ENCODE measurements at places on chromosomes 5 and 9.

- no peak for DNase-seq
These were observed 17.0 kb downstream of the RALGDS start for GRCh38 chr9:133103987-133104505.

DNA sequence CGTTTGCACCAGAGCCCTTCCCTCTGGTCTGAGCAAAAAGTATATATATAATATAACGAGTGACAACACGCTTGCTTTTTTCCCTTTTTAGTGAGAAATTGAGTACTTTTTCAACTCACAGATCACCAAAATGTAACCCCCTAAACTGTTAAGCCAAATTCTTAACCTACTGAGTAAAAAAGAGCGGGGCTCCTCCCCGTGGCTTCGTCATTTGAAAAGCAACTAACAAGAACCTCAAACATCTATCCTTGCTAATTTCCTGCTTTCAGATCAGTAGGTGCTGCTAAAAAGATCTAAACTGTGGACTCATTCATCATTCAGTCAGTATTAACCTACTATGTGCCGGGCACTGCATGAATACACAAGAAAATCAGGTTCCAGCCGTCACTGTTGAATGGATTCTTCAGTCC lies 1.0 kb upstream of the PTBP3 start:
- peak; percentile 55 for DNase-seq

DNA sequence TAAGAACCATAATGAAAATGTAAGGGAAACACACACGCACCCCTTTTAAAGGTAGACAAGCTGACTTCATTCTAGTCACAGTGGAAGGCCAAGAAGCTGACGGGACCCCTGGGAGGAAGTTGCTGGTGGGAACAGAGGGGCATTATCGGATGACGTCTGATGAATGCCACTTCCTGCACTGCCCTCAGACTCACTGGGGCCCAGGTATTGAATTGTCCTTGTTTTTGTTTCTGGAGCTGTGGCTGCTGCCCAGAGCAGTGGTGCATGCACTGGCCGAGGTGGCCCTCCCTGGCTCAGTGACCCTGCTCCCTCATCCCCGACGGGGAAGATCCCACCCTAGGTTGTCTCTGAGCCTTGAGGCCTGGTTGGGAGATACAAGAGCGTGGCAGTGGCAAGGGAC lies 15.3 kb upstream of the RPL26L1 start:
- no peak for DNase-seq

DNA sequence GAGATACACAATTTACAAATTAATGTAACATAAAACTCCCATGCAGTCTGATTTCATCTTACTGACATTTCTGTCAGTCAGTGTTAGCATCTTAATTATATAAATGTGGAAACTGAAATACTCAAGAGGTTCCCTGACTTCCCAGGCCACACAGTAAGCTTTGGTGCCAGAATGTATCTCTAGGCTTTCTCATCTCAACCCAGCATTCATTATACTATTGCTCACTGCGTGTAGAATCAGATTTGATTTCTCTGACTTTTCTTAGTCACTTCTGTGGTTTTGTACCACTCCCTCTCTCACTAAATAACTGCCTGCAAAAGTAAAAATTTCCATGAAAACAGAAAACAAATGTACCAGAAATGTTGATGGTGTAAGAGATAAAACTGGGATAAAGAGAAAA lies 31.7 kb upstream of the CDKN2B start:
- peak; percentile 83 for DNase-seq

- DNase-seq: peak; percentile 26
These were observed 16.1 kb upstream of the CMBL start for GRCh38 chr5:10323588-10324488.

DNA sequence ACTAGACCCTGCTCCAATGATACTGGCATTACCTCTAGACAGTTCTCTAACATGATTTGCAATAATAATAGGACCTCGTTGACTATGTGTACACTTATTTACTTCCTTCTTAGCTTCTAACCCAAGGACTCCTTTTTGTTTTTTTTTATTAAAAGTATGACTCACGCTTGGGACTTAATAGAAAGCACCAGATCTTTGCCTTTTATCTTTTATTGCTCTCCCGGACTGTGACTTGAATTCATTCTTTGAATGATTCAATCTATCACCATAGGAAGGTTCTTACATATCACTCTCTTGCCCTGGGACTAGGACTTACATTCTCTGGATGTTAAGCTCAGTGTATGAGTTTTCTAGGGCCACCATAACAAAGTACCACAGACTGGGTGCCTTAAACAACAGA lies 9.0 kb downstream of the C9 start:
- no peak for DNase-seq

DNA sequence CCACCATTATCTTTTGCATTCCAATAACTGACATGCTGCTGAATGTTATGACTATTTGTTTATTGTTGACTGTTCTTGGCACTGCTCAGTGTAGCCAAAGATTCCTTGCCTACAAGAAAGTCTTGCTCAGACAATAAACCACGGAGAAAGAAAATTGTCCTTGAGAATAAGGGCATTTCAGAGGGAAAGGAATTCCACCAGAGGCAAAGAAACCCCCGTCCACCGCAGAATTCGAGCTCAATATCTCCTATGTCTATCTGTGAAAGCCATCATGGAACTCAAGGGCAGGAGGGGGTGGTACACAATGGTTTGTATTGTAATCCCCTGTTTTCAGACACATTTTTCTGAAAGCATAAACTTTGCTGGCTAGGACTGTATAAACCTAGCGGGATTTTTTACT lies 70.3 kb upstream of the ADAMTS16 start:
- no peak for DNase-seq

- no peak for DNase-seq
These were observed 177.3 kb downstream of the FGF1 start for GRCh38 chr5:142508591-142508990.

GRCh38 chr9:112605963-112606699 lies 111.8 kb downstream of the INIP start:
- peak; percentile 5 for DNase-seq

DNA sequence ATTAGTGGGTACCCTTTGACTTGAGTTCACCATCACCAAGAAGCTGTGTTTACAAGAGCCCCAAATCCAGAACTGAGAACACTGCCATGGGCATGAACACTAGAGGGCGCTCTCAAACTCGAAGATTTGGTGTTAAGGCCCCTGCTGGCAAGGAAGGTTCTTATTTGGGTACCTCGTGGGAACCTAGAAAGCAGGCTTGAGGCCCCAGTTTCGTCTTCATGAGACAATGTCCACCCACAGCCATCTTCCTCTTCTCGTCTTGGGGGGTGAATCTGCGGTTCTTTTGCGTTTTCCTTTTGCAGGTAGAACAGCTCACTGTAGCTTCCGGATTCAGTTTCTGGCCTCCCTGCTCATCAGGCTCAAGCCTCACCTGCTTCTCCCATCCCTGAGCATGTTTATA lies 184.0 kb downstream of the SEMA5A start:
- DNase-seq: peak; percentile 48

- DNase-seq: no peak
These were observed 54.7 kb downstream of the GLDC start for GRCh38 chr9:6590772-6591384.

DNA sequence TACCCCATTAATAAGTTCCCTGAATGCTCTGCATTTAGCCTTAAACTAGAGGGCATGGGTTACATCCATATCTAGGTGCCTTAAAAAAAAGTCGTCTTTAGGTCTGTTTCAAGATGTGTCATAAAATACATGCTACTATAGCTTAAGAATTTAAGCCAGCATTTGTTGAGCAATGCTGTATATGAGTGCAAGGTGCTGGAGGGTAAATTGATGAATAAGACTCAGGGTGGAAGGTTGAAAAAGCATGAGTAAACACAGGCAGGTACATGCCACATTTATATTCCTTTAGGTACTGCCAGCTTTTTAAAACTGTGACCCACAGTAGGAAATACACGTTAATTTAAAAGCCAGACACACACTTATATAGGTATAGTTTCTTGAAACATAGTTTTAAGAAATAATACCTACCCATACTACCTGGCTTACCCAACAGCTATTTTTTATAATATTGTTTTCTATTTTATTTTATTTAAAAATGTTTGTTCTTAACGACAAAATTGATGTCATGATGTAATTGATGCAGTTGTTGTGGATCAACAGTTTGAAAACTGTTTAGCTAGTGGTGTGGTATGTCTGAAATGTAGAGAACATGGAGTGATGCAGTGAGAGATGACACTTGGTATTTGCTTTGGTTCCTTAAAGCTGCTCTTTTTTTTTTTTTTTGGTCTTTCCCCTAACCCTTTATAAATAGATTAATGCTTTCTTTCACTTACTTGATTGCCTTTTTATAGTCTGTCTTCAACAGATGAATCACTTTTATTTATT lies 3.9 kb downstream of the HMGCR start:
- peak; percentile 22 for DNase-seq

GRCh38 chr5:95358320-95358719 lies 32.8 kb upstream of the FAM81B start:
- DNase-seq: no peak

GRCh38 chr5:31144364-31144763 lies 49.1 kb upstream of the CDH6 start:
- DNase-seq: no peak

GRCh38 chr5:96245140-96246091 lies 187.6 kb downstream of the PCSK1 start:
- no peak for DNase-seq

GRCh38 chr9:116279230-116279629 lies 125.6 kb downstream of the PAPPA start:
- DNase-seq: peak; percentile 38

- no peak for DNase-seq
These were observed 150.9 kb downstream of the ZSWIM6 start for GRCh38 chr5:61482980-61483379.

GRCh38 chr5:18111906-18112465 lies 477.7 kb downstream of the TAF11L14 start:
- DNase-seq: no peak

DNA sequence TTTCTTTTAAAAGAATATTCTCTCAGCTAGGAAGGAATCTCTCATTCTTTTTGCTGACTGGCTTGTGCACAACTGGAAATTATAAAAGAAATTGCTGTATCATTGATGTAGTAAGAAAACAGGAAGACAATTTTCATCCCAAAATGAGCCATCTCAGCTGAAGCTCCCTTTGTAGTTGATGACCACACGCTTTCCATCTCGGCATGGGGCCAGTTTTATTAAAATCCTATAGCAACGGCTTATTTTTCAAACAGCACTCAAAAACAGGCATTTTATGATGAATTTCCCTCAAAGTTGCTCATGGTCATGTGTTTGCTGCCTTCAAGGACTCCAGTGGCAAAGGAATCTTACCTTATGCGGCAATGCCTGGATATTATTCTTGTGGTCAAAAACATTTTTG lies 62.4 kb upstream of the GLIS3 start:
- no peak for DNase-seq

- DNase-seq: peak; percentile 24
These were observed 82.6 kb downstream of the PBX3 start for GRCh38 chr9:125829743-125830142.

DNA sequence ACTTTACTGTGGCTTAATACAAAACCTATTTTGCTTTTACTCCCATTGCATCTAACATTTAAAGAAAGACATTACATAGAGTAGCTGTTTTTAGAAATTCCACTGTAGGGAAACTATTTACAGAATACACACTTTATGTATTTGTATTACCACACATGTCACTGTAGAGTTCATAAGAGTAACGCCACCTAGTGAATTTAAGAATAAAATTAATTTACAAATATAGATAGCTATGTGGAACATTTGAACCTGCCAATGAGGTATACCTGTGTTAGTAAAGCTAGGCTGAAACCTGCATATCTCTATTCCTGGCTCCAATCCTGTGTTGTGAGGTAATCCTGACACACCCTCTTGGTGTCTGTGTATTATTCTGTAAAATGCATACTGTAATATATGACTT lies 234.4 kb downstream of the MAST4 start:
- no peak for DNase-seq

- no peak for DNase-seq
These were observed 36.4 kb downstream of the SLC30A5 start for GRCh38 chr5:69130241-69130640.

DNA sequence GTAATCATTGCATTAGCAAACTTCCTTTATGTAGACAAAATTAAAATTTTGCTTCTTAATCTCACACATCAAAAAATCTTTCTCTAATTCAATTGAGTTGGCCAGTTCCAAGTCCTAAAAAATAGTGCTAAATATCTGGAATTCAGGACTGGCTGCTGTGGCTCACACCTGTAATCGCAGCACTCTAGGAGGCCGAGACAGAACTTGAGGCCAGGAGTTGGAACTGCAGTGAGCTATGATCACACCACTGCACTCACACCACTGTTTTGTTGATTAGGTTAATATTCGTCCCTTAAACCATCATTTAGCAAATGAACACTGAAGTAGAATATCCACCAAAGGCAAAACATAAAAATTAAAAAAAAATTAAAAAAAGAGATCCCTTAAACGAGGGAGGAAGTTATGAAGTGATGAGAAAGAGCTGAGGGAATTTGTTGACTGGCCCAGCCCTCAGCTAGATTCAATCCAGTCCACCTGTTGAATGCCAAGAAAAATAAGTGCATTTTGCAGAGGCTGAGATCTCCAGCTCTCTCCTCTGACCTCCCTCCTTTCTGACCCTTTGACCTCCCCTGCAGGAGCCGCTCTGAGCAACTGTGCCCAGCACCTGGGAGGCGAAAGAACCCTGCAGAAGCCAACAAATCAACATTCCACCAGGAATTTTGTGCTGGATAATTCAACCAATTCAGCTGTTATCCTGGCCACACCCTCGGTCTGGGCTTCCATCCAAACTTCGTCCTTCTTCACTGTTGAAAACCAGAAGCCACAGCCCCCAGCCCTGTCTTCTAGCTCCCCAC lies 96.8 kb downstream of the OR2K2 start:
- peak; percentile 13 for DNase-seq

DNA sequence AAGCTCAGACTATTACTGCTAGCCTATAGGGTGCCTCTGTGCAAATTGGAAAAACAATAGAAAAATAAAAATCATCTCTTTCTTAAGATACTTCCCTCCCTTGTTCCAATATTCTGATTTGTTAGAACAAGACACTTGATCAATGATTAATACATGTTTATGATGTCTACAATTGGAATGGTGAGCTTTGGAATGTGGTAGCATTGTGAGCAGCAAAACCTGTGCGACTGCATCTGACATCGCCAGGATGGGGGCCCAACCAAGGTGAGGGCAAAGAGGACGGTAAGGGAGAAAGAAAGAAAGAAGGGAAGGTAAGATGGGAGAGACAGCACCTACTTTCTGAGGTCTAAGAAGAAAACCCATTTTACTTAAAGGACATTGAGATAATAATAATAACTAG lies 183.0 kb upstream of the TRIM32 start:
- no peak for DNase-seq

DNA sequence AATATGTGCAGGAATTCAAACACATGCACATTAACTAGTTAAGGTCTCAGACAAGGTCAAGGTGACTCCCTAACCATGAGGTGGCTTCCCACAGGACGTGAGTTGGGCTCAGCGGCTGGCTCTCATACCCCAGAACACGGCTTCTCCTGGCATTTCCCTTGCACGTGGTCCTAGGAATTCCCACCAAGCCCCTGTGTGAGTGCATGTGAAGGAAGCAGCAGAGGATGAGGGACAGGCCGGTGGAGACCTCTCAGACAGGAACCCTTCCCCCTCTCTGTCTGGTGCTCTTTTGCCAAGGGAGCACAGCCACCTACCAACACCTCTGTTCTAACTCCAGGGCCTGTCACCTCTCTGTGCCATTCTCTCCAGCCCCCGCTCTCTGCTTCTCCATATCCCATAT lies 271.0 kb downstream of the FSTL4 start:
- no peak for DNase-seq

- DNase-seq: no peak
These were observed 108.7 kb downstream of the CFAP90 start for GRCh38 chr5:7742241-7742656.

Measured in fibroblast of skin of right biceps (primary cell).